ENCODE measurements at places on chromosomes 11 and 22. TPM values are rescaled to one million over a fixed set of nuclear protein-coding genes. Genes with fewer than 3 reads are reported as not detected.

DNA sequence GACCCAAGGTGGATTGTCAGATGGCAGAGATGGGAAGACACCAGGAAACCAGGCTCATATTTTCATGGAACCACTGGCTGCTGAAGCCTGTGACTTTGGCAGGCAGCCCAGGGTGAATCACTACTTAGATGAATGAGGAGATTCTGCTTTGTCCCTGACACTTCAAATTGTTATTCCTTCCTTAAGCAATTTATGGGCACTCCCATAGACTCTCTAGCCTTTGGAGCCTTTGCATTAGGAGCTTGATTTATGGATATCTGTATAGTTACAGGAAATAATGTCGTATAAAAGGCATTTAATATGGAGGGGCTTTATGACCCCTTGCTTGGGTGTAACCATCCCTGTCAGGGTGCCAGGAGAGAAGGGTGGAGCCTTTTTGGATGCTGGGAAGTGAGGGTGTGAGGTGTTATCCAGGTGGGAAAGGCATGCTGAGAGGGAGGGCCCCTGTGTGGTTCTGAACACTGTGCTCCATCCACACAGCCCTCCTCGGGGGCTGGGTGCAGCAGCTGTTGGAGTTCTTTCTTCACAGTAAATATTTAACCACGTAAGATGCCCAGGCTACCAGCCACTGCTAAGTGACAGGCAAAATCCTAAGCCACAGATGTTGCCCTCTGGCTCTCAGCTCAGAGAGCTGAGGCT is 35.3 kb downstream of the IL18 start:
- no peak for DNase-seq

The ANO3 gene
- polyA plus RNA-seq, result 0.15 TPM

DNA sequence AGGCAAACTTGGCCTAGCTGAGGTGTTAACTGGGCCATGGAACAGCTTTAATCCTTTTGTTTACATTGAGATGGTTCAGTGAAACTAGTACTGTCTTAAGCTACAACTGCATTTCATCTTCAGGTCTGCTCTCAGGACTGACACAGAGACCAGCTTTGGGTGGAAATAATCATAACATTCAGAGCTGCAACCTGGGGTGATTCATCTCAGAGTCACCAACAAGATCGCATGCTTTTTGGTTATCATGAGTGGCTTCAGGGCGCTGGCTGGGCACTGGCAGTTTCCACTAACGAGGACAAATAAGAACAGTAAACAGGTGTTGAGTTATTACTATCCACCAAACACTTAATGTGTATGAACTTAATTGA is 60.9 kb upstream of the PAX6 start:
- DNase-seq, result no peak

DNA sequence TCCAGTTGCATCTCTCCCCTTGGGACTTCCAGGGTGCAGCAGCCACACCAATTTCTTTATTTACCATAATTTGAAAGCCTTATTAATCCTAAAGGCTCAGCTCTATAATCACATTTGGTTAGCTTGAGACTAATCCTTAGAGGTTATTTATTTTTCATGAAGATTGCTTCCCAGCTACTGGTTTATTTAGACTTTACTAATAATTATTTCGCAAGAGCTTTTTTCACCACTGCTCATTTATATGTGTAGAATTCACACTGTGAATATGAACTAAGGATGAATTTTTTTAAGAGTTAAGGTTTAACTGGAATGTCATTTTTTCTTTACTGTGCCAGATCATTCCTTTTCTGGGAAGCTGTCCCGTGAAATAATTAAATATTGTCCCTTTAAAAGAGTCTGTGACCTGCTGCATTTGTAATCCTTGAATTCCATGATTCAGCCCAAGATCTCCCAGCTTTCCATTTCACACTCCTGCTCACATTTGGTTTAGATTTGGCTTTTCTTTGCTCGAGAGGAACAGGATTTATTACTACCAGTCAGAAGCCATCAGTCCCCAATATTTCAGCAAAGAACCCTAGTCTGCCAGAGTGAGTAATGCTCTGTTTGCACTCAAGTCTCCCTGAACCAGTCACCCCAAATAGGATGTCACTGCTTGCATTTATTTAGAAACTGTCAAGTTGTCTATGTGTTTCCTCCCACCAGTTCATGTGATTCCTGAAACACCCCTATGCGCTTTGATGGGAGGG is 4.4 kb upstream of the CD44 start:
- DNase-seq, result no peak

DNA sequence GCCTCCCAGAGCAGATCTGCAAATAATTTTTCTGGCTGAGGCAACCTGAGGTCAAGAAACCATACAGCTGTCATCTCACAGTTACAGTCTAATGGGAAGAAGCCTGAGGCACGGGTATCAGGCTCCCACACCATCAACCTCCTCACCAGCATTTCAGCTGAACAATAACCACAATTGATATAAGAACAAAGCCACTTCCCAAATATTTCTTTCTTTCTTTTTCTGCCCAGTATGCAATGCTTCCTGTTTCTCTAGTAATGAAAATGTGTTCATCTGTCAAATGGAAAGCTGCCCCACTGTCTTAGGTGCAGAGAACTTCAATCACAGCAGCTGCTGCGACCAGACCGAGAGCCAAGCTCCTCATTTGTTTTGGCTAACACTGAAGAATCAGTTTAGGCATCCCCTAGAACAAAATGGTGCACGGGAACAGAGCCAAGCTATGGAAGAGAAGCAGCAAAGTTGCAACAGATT is 108.4 kb downstream of the BLID start:
- peak; percentile 53 for DNase-seq

All from forelimb muscle (tissue), 1 donor.